CD4-positive, alpha-beta T cell treated with Interleukin-12 subunit alpha and Interleukin-12 subunit beta, for 1 hour (primary cell): ENCODE measurements at places on chromosomes 5 and 9.
A peak's percentile ranks its signal among the peaks of the same experiment; 100 is the strongest.

DNA sequence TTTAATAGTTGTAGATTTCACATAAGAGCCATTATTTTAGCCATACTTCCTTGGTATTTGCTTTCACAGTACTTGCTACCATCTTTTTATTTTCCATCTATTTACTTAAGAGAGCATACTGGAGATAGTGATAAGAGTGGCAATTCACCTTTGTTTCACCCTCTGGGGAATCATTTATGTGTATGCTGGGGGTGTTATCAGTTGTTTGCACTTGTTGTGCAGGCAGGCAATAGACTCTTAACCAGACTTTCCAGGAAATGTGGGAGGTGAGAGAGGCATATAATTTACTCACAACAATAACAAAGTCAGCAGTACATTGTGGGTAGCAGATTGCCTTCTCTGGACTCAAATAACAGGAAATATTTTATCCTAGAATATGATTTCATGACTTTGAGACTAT lies 1018.3 kb downstream of the CDH12 start:
- no peak for DNase-seq

DNA sequence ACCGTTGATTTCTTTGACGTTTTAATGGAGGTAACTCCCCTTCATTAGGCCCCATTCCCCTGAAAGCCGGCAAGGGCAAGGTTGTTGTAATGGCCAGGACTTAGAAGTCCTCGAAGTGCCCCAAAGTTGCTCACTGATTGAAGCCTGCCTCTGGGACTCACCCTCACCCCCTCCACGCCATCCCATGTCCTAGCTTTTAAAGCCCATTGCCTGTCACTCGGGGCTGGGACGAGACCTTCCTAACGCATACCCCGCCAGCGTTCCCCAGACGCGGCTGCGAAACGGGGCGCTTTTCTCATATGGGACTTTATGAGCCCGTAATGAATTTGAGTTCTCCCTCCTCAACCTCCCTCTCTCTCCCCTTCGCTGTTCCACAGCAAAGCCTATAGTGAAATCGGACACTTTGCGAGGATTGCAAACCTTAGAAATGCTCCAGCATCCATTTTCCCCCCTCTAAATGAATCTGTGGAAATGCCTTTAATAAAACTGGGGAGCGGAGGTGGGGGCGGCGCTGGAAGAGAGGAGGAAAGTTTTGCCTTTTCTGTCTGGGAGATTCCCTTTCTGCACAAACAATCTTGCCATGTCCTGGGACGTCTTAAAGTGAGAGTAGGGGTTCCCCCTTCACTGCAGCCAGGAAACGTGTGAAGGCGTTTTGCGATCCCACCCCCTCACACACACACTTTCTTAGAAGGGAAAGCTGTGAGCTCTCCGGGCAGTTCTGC lies 1.5 kb downstream of the PAPPA start:
- no peak for DNase-seq

DNA sequence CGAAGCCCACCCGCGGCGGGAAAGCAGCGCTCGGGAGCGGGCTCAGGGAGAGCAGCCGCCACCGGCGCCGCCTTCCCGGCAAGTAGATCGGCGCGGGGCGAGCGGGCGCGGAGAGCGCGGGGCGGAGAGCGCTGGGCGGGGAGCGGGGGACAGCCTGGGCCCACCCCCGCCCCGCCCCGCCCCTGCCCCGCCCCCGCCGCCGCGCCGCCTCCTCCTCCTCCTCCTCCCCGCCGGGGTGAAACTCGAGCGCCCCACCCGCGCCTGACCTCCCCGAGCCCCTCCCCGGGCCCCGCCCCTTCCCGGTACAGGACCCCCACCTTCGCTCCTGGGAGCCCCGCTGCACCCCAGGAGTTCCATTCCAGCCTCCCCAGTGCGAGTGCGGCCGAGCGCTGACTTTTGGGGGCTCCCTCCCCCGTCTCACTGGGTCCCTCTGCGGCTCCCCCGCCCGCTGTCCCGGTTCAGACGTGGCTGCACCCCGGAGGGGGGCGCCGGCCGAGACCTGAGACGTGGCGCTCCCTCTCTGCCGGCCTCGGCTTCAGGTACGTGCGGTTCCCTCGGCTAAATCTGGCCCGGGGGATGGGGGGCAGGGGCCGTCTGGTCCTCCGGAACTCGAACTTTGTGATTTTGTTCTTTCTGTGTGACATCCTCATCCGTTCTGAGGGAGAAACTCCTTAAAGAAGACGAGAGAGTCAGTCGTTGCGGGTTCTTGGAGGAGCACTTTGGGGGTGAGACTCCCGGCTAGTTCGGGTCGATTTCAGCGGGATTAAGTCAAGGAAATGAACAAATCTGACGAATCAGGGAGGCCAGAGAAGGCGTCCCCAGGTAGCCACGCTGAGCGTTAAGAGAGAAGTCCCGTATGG lies at the start of gene SEMA5A:
SEMA5A (minus strand) TSS at position 84 of the 860 bp plus-strand sequence. CDS start 166,129 bp downstream, outside the sequence.
- peak; percentile 40 for DNase-seq

- no peak for DNase-seq
Measured at GRCh38 chr5:142186857-142187594, 78.4 kb downstream of the NDFIP1 start.

- DNase-seq = no peak
Measured at GRCh38 chr5:112697322-112697721, 40.4 kb upstream of the APC start.

GRCh38 chr9:38415856-38416255 lies 8.4 kb downstream of the IGFBPL1 start:
- no peak for DNase-seq

GRCh38 chr5:172558076-172558976 lies 82.7 kb upstream of the NEURL1B start:
- DNase-seq = no peak
